ENCODE measurements at places on chromosomes 12 and 14. TPM values are rescaled to one million over a fixed set of nuclear protein-coding genes. Genes with fewer than 3 reads are reported as not detected.

GRCh38 chr14:93960108-93960475, 16.3 kb downstream of the ASB2 start:
- no peak for DNase-seq

GRCh38 chr12:109140560-109140959, 24.2 kb downstream of the ACACB start:
- no peak for DNase-seq

DNA sequence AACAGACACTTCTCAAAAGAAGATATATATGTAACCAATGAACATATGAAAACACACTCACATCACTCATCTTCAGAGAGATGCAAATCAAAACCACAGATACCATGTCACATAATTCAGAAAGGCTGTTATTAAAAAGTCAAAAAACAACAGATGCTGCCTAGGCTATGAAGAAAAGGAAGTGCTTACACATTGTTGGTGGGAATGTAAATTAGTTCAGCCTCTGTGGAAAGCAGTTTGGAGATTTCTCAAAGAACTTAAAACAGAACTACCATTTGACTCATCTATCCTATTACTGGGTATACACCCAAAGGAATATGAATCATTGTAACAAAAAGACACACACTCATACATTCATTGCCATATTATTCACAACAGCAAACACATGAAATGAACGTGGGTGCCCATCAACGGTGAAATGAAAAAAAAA, 35.1 kb downstream of the EIF2S3B start:
- DNase-seq: no peak

GRCh38 chr14:74207943-74208342, 31.3 kb upstream of the VSX2 start:
- DNase-seq: no peak

GRCh38 chr12:93453633-93454032, 11.9 kb upstream of the UBE2N start:
- DNase-seq: no peak

The PGF gene
- 20.2 TPM for total RNA-seq

The AICDA gene
- total RNA-seq: not detected

The ISM2 gene
- not detected for total RNA-seq

The DBX2 gene
- total RNA-seq: not detected

All from lung microvascular endothelial cell (primary cell).